ENCODE measurements at places on chromosomes 4 and X.

DNA sequence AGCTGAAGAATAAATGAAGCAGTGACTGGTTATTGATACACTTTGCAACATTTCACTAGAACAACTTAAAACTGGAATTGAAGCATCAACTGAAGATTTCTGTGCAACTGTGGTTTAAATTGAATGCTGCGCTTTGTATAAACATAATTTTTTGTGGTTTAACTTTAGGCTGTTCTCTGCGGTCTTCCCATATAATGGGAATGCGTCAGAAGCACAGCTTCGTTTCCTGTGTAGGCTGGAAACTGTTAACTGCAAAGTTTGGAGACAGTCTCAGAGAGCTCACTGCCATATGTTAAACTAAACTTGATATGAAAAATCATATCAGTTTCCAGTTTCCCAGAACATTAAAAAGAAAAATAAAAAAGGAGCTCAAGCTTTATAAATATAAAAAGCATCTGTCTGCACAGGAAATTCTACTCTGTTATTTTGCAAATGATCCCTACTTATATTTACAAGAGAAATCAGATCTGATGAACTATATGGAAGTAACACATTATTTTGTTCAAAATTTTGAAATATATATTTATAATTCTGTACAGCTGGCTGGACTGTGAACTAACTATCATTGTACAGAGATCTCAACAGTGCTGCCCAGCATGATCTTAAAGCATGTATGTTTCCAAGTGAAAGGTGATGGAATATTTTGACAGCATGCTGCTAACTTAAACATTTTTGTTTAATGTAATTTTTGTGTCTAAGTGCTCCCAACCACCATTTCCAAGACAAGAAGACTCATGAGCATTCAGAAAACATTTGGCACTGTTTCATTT lies 139.9 kb downstream of the NDST3 start:
- DNase-seq, result no peak

DNA sequence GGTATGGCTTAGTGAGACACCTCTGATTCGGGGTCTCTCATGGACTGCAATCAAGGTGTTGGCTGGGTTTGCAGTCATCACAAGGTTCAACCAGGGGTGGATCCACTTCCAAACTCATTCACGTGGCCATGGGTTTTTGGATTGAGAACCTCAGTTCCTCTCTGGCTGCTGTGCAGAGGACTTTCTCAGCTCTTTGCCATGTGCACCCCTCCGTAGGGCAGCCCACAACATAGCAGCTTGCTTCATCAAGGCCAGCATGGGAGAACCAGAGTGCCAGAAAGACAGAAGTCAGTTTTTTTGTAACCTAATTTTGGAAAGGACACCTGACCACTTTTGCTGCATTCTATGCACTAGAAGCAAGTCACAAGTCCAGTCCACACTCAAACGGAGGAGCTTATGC lies 154.9 kb downstream of the PJA1 start:
- DNase-seq, result no peak

GRCh38 chr4:116480546-116480945 lies 604.8 kb downstream of the TRAM1L1 start:
- no peak for DNase-seq

DNA sequence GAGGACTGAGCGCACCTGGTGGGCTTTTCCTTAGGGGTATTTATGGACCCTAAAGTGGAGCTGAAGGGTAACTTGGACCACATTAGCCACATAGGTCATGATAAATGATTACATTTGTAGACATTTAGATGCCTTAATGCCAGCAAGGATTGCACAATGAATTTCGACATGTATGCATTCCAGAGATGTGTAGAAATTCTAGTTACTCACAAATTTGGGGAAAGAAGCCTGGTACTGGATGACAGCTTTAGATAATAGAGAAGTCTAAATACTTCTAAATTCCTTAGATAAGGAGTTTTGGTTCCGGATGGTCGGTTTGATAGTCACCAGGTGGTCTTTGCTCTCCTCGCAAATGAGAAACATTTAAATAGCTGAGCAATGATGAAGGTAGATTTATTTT lies 609.5 kb upstream of the PRKX start:
- no peak for DNase-seq

DNA sequence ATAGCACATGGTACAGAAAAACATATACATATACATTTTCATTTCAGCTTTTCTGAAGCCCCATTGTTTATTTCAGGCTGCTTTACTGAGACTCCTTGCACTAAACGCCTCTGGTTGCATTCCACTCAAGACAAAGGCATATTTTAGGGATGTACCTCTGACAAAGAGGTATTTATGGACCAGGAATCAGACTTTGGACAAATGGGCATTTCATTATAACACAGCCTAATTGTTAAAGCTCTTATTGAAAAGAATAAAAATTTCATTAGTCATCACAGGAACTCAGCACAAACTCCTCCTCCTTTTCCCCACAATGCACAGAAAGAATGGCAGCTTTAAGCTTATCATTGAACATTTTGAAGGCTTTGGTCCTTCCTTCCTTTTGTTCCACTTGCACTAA lies 62.9 kb upstream of the UGT8 start:
- DNase-seq, result no peak

GRCh38 chr4:71050809-71051208 lies 57.4 kb downstream of the DCK start:
- no peak for DNase-seq

GRCh38 chr4:7192252-7193029 lies at the start of gene SORCS2:
TSS of gene SORCS2 (plus strand) at chr4:7192538.
- DNase-seq, result no peak

DNA sequence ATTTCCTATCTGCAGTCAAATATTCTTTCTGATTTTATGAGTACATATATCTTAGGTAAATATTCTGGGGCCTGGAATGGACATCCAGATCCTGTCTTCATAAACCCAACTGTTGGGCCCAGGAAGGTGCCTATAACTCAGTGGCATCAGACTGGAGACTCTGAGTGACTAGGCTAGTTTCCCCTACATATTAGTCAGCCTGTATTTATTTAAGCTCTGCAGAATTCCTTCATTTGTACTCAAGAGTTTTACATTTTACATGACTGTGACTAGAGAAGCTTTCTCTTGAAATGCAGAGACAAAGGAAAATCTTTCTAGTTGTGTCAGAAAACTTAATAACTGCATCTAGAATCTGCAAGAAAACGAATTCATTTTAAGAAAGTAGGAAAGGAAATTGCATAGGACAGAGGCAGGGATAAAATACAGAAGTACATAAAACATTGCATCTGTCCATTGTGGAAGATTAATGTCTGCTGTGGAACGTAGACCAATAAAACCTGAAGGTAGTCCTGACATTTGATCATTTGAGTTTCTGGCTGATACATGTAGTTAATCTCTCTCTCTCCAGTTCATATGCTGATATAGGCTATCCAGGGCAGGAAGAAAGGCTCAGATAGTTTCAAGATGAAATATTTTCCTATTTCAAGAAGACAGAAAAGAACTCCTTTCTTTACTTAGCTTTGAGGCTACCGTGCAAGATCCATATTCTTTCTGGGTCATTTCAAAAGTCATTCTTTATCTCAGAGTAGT lies 78.2 kb downstream of the OPHN1 start:
- DNase-seq, result no peak

GRCh38 chr4:185638548-185639301 lies 103.4 kb upstream of the PDLIM3 start:
- DNase-seq, result no peak

DNA sequence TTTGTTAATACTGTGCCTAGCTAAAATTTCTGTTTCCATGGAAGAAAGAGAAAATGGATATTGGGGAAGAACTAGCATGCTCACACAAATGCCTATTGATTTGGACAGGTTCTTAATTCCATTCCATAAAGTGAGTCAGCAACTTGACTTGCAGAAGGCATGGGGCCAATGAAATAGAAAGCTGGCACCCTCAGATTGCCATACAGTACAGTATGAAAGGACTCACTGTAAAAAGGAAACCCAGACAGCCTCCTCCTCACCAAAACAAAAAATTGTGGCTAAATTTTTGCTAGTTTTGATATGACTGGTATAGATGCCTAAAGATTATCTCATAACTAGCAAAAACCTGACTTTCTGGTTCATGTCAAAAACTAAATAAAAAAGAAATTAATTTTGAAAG lies 11.2 kb upstream of the TAB3 start:
- DNase-seq, result no peak

- no peak for DNase-seq
Measured at GRCh38 chrX:15475021-15475420, 18.1 kb downstream of the PIR start.

DNA sequence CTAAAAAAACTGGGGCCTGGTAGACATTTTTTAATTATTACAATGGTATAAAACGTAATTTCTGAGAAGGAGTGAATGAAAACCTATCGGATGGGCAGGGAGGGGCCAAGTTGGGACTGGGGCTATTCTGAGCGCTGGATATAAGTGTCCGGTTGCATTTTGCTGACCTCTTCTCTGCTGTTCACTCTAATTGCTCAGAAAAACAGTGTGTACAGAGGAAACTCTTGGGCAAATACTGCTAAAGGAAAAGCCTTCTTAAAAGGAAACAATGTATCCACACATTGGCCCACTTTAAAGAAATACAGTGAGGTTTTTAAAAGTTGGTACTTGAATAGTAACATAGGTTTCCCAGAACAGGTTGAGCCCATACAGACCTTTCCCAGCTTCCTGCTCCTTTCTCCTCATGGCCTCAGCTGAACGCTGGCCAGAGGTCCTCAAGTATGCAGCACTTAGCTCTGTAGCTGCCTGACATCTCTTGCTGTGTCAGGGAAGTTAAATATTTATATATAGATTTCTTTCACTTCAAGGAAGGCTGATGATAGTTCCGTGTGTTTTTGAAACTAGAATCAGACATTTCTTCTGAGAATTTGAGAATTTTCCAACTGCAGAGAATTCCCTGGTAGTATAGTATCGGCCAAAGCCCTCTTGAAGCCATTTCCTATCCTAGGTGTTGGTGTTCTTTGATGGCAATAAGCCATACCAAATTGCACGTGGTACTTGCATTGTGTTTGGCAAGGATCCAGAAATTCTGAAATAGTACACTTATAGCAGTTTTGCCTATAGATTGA lies 97.1 kb upstream of the SLC4A4 start:
- no peak for DNase-seq

- no peak for DNase-seq
Measured at GRCh38 chr4:55356991-55357461, 11.0 kb downstream of the SRD5A3 start.

GRCh38 chrX:9708923-9709553 lies 56.6 kb downstream of the GPR143 start:
- peak; percentile 60 for DNase-seq

DNA sequence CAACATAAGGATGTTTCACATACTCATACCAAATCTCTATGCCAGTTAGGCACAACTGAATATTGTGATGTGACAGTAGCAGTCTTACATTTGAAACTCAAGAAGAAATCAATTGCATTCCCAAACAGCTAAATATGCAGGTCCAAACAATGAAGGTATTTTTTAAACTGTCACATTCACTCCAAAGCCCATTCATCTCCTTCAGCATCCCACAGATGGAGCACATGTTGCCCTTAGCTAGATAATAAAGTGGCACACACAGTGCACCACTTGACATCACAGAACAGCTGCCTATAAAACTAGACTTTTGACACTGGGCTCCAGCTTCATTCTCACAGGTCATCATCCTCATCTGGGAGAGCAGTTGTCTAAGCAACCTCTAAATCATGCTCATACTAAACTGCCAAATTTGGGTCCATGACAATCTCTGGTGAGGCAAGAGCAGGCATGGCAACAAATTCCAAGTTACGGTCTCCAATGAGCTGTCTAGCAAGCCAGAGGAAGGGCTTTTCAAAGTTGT lies 26.2 kb upstream of the ARHGEF6 start:
- no peak for DNase-seq

DNA sequence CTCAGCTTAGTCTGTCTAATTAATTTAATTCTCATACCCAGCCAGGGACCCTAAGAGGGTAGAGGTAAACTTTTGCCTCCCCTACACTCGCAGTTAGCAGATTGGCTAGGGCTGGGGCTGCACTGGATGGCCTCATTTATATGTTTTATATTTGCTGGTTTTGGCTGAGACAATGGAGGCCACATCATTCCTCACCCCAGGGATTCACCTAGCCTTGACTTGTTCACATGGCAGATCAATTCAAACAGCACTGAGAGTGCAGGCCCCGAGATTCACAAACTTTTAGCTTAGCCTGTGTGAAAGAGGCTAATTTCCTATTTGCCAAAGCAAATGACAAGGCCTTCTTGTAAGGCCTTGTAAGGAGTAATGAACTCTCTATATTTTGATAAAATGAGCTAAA lies 844.4 kb downstream of the ARAP2 start:
- DNase-seq, result no peak

GRCh38 chrX:72247206-72247942 lies 8.5 kb upstream of the ERCC6L start:
- DNase-seq, result no peak

- no peak for DNase-seq
Measured at GRCh38 chrX:133546441-133546840, 131.2 kb upstream of the GPC4 start.

DNA sequence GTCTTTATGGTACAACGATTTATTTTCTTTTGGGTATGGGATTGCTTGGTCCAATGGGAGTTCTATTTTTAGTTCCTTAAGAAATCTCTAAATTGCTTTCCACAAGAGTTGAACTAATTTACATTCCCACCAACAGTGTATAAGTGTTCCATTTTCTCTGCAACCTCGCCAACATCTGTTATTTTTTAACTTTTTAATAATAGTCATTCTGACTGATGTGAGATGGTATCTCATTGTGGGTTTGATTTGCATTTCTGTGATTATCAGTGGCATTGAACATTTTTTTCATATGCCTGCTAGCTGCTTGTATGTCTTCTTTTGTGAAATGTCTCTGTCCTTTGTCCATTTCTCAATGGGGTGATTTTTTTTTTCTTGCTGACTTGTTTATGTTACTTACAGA lies 42.8 kb downstream of the UCHL1 start:
- DNase-seq, result no peak

All from stimulated activated CD8-positive, alpha-beta memory T cell treated with anti-CD3 and anti-CD28 coated beads, Interleukin-2, amount 100 ng/mL, for 1 hour (primary cell).